Activated T-helper 1 cell treated with anti-CD3 and anti-CD28 coated beads, Interleukin-12 subunit alpha, Interleukin-12 subunit beta, Interleukin-2, Interleukin-4 antibody, amounts not matched to agents 30 ng/mL and 10 ng/mL and 1 ng/mL, durations not matched to agents 14 hours and 24 hours and 36 hours (primary cell): ENCODE measurements at places on chromosomes 16 and 17. TPM values are rescaled to one million over a fixed set of nuclear protein-coding genes. Genes with fewer than 3 reads are reported as not detected.

- H3K4me3 ChIP-seq, result no peak overlapping the region
- H3K27ac ChIP-seq, result no peak overlapping the region
- peaks cover 7% of the 10 kb centered on the region for H3K36me3 ChIP-seq
- H3K27me3 ChIP-seq, result no peaks in the 10 kb centered on the region
These were observed 62.3 kb downstream of the SMURF2 start for GRCh38 chr17:64599827-64600226.

GRCh38 chr16:1933097-1933661 lies 9.8 kb downstream of the MSRB1 start:
- peaks cover 8% of the 10 kb centered on the region for H3K36me3 ChIP-seq
- no peak for DNase-seq
- no peaks in the 10 kb centered on the region for H3K4me1 ChIP-seq
- no peak overlapping the region for H3K4me3 ChIP-seq

GRCh38 chr17:47663912-47664623 lies 14.3 kb downstream of the KPNB1 start:
- peak overlapping the region; percentile 30 for H3K4me3 ChIP-seq
- no peaks in the 10 kb centered on the region for H3K27me3 ChIP-seq
- H3K36me3 ChIP-seq, result peaks cover 52% of the 10 kb centered on the region
- peaks cover 38% of the 10 kb centered on the region for H3K4me1 ChIP-seq
- H3K27ac ChIP-seq, result peak overlapping the region; percentile 70
- peak; percentile 43 for DNase-seq

- no peak overlapping the region for H3K4me3 ChIP-seq
- no peaks in the 10 kb centered on the region for H3K4me1 ChIP-seq
- peaks cover 3% of the 10 kb centered on the region for H3K27me3 ChIP-seq
These were observed 129.5 kb downstream of the CDH13 start for GRCh38 chr16:82756283-82756599.

Gene TPPP3
- not detected in 2 replicates for total RNA-seq

DNA sequence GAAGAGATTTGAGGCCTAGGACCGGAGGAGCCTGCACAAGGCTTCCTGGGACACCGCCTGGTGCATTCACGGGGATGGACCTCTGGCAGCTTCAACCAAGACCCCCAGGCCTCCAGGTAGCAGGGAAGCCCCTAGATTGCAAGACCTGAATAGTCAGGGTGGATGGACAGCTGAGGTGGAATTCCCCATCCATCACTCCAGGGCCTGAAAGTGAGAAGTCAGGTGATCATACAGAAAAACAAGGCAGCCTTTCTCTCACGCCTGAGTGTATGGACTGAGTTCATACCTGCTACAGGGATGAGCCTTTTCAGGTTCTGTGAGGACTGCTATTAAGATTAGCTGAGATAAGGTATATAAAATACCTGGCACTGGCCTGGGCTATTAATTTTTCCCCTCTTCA lies 74.2 kb downstream of the PLXDC1 start:
- no peaks in the 10 kb centered on the region for H3K36me3 ChIP-seq
- no peak overlapping the region for H3K4me3 ChIP-seq
- peaks cover 16% of the 10 kb centered on the region for H3K4me1 ChIP-seq
- no peak overlapping the region for H3K27ac ChIP-seq
